ENCODE measurements at places on chromosomes 16 and 17.

GRCh38 chr17:10031606-10032005 is 126.5 kb upstream of the RCVRN start:
- DNase-seq, result no peak

GRCh38 chr16:12627394-12627793 is 176.3 kb downstream of the CPPED1 start:
- DNase-seq, result no peak

- no peak for DNase-seq
Measured at GRCh38 chr17:83041305-83041704, 38.1 kb upstream of the METRNL start.

GRCh38 chr17:27569257-27569722 is 61.7 kb upstream of the LGALS9 start:
- peak; percentile 27 for DNase-seq

DNA sequence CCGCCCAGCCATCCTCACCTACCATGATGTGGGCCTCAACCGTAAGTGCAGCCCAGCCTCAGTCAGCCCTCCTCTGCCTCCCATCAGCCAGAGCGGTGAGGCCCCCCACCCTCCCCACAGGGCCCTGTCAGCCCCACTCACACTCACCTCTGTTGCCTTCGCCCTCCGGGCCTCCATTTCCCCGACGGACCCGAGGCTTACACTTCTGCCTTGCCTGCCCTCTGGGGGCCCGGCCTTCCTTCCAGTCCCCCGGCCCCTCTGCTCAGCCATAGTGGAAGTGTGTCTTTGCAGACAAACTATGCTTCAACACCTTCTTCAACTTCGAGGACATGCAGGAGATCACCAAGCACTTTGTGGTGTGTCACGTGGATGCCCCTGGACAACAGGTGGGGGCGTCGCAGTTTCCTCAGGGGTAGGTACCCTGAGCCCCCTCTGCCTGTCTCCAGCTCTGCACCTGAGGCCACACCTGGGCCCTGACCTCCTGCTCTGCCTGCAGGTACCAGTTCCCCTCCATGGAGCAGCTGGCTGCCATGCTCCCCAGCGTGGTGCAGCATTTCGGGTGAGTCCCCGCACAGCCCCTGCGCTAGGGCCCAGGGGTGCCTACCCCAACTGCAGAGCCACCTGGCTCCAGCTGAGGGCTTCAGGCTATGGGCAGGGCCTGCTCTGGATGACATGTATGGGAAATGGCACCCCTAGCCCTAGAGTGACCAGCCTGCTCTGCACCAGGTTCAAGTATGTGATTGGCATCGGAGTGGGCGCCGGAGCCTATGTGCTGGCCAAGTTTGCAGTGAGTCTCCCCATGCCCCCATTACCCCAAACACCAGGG is 4.1 kb downstream of the NDRG4 start:
- DNase-seq, result no peak

- DNase-seq, result no peak
Measured at GRCh38 chr16:84633622-84634021, 14.7 kb upstream of the KLHL36 start.

DNA sequence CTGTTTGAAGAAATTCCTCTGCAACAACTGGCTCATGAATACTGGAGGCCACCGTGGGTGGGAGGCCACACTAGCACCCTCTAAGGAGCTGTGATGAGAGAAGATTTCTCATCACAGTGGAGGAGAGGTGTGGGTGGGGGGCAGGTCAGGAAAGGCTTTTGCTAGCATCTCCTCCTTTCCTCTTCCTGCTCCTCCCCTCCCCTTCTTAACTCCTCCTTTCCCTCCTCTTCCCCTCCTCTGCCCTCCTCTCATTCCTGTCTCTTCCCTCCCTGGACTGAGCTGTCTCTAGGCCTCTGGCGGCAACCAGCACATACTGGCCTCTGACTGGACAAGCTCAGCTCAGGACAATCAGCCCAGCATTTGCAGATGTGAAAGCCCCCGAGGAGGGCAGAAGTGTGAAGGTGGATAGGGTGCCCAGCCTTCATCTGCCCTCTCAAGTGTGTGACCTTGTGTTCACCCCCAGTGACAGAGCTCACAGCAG is 19.0 kb upstream of the LHX1 start:
- no peak for DNase-seq

GRCh38 chr17:42422412-42422957 is 571 bp downstream of the CAVIN1 start:
- peak; percentile 30 for DNase-seq

GRCh38 chr17:1009229-1010085 is 12.5 kb downstream of the TIMM22 start:
- no peak for DNase-seq

DNA sequence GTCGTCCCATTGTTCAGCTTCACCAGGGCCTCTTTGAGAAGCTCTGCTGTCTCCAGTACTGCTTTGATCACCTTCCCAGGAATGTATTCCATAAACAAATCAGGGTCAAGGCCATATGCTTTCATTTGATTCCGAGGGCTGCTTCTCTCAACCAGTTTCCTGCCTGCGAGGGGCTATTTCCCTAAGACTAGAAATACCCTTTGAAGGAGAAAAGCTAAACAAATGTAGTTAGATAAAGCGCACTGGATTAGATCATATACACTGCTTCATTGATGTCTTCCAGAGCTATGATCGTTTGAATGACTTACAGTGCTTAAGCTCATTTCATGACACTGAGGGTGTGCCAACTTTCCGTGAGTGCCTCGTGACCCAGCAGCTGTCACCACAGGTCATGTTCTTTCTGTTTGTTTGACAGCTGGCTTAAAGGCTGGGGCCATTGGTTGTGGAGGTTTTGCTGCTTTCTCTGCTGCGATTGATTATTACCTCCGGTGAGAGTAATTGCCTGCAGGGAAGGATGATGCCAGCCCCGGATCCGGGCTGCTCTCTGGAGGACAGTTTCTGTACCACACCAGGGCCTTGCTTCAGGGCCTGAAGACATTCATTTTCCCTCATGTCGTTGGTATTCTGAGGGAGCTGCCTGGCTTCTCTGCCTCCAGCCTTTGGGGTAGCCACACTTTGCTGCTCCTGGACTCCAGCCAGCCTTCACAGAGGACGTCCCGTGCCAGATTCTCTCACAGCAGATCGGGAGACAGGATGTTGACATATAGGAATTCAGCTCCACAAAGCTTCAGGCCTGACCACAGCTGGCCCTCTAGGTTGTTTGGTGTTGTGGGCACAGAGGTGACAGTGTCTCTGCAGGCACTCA is 3.9 kb downstream of the TIMM22 start:
- DNase-seq, result no peak

DNA sequence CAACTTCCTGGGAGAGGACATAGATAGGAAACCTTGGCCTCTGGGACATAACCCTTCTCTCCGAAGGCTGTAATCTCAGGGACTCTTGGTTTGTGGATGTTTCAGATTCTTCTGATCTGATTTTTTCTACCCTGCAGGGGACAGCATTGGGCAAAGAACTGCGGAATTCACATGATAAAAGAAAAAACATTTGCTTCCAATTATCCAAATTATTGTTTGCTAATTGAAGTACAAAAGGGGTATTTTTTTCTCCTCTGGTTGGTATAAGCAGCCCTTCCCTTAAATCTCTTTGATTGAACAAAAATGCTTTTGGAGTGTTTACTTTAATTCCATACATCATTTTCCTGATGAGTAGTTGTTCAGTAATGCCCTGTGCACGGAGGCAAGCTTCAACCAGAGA is 251.7 kb upstream of the IRX3 start:
- DNase-seq, result no peak

GRCh38 chr17:69450131-69450530 is 35.6 kb downstream of the MAP2K6 start:
- DNase-seq, result no peak

GRCh38 chr17:68514831-68515635 is 2.8 kb downstream of the PRKAR1A start:
- DNase-seq, result no peak

DNA sequence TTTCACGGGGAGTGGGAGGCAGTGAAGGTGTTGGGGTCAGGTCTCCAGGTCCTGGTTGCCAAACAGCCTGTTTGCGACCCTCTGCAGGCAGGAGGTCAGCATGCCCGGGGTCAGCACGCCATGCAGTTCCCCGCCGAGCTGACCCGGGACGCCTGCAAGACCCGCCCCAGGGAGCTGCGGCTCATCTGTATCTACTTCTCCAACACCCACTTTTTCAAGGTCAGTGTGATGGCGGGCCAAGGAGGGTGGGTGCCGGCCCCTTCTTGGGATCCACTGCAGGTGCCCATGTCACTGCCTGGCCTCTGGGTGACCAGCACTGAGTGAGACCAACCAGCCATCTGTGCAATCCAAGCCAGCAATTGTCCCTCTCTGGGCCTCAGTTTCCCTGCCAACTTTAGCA is 21.3 kb downstream of the ADGRG5 start:
- DNase-seq, result no peak

DNA sequence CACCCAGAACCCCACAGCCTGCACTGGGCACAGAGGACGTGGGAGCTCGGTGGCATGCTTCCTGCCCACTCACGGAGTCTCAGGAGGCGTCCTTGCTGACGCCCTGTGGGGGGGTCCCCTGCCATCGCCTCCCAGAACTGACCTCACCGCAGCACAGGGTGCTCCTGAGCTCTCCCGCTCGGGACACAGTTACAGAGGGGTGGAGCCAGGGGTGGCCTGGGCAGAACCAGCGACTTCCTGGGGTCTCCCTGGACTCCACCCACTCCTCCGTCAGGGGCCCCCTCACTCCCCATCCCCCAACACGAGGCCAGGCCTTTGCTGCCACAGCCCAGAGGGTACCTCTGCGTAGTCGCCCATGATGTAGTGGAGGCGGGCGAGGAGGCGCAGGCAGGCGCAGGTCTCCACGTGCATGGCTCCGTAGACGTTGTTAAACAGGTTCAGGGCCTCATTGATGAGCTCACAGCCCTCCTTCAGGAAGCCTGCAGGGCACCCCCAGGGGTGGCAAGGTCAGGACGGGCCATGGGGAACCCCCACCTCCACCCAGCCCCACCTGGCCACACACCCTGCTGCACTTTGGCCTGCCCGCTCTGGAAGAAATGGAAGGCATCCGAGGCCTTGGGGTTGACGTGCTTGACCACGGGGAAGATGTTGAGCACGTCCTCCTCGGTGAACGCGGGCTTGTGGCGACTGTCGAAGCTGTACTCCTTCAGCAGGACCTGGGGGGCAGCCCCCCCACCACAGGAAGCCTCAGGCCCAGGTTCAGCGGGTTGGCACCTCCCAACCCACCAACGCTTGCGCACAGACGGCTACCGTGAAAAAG is 17.8 kb downstream of the CLUH start:
- no peak for DNase-seq

GRCh38 chr16:28290859-28291254 is 1.5 kb upstream of the SBK1 start:
- DNase-seq, result no peak

- DNase-seq, result no peak
Measured at GRCh38 chr17:12634789-12635414, 30.8 kb upstream of the MYOCD start.

DNA sequence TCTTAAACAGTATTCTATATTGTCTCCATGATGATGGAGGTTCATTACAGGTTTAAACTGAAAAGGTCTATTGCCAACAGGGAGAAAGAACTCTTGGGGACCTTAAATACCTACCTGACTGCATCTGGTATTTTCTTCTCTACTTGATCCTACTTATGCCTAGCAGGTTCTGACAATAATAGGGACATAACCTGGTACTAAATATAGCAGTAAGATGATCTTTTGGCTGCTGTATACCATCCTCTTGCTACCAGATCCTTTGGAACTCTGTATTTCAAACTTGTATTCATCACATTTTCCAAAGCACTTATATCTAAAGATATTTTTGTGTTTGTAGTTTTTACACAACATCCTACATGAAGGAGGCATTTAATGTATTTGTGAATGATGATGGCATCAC is 146.5 kb upstream of the CORO6 start:
- DNase-seq, result no peak

Measured in LoVo (cell line).